ENCODE measurements at places on chromosomes 3 and 15.

- no peak for DNase-seq
Measured at GRCh38 chr15:70210076-70210475, 112.4 kb upstream of the TLE3 start.

DNA sequence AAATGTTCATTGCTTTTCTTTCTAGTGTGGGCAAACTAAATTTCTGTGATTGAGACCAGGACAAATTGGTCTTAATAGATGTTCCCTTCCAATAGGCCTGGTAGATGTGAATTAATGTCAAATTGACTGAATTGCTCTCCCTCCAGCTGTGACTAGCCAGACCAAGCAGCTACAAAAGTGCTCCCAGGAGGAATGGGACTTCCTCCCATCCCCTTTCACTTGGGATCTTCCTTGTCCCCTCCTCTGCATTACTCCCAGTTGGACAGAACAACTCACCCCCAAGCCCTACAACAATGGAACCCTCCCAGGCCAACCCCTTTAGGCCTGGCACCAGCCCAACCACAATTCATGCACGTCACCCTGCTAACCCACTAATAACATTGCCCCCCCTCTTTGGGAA, 19.6 kb upstream of the ZKSCAN7 start:
- no peak for DNase-seq

GRCh38 chr15:40875991-40876730, 2.1 kb upstream of the RHOV start:
- no peak for DNase-seq

DNA sequence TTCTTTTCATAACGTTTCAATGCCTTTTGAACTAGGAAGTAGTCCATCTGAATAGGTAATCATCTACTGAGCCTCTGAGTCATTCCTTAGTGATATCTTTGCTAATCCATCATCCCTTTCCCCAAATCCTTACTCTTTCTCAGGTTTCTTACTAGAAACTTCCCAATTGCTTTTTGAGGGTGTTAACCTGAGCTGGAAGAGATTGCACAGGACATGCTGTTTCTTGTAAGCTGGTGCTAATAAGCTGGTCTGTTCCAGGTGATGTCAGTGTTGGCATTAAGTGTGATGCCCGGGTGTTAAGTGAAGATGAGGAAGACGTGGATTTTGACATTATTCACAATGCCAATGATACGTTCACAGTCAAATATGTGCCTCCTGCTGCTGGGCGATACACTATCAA, 101.0 kb downstream of the DNASE1L3 start:
- DNase-seq: no peak

GRCh38 chr3:127800508-127800907, 21.8 kb downstream of the MGLL start:
- no peak for DNase-seq

GRCh38 chr15:86572368-86572841, 492.7 kb downstream of the AGBL1 start:
- DNase-seq: no peak

- no peak for DNase-seq
Measured at GRCh38 chr15:83250781-83251180, 33.7 kb downstream of the BNC1 start.

DNA sequence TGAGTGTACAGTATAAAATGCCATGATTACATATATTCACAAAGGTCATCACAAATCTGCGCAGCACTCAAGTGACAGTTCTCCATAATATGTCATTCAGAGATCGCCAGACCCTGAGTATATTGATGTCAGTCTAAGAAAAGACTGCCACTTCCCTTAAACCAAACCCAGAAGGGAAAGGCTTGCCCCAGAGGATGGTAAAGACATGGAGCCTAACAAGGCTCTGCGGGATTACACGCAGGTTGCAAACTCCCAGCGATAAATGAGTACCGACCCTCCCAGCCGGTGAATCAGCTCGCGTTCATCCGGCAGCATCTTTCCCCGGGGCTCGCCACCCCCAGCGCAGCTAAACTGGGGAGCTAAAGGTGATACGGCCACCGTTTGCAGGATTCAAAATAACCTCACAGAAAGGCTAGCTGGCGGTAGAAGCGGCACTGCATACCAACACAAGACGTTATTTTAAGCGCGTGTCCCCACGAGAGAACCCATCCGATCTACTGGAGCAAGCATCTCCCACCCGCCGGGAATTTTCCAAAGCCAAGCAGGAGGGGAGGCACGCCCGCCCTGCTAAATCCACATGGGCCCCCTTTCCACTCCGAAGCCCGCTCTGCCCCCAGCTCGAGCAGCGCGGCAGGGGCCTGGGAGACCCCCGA, 643 bp downstream of the MYO5A start:
- DNase-seq: no peak

DNA sequence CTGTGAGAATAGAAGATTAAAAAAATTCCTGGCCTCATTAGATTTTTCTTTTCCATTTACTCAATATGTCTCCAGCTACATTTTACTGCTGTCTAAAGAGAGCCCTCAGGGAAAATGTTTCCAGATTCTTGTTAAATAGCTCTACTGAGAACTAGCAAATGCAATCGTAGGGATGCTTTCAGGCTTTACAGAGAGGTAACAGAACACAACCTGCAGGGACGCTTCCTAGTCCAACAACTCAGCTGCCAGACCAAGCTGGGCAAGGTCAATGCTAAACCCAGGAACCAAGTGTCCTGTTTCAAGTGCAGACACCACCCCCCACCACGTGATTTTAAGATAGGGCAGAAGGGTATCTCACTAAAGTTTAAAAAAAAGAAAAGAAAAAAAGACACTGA, 25.2 kb downstream of the ARHGEF3 start:
- DNase-seq: no peak

DNA sequence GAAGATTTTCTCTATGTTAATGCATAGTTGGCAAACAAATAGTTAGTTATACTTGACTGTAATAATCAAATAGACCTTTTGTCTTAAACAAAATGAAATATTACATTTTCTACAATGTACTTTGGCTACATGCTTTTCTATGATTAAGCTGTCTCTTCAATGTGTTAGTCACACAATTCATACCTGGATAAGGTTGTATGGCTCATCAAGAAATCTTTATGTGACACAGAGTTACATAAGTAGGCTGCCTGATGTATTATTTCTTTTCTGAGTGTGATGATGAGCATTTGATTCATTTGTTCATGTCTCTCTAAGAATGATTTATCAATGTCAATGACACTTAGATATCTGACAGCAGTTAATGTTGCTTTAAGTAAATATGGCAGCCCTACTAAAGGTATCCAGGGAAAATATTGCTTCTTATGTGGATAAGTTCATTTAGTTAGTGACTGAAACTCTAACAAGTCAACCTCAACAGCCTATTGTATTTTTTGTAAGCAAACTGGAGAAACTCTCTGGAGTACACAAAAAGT, 157.4 kb upstream of the SOX2 start:
- DNase-seq: no peak

DNA sequence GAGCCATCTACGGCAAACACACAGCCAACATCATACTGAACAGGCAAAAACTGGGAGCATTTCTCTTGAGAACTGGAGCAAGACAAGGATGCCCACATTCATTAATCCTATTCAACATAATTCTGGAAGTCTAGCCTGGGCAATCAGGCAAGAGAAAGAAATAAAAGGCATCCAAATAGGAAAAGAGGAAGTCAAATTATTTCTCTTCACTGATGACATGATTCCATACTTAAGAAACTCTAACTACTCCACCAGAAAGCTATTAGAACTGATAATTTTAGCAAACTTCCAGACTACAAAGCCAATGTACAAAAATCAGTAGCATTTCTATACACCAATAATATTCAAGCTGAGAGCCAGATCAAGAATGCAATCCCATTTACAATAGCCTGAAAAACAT, 17.3 kb upstream of the ENTPD3 start:
- no peak for DNase-seq

DNA sequence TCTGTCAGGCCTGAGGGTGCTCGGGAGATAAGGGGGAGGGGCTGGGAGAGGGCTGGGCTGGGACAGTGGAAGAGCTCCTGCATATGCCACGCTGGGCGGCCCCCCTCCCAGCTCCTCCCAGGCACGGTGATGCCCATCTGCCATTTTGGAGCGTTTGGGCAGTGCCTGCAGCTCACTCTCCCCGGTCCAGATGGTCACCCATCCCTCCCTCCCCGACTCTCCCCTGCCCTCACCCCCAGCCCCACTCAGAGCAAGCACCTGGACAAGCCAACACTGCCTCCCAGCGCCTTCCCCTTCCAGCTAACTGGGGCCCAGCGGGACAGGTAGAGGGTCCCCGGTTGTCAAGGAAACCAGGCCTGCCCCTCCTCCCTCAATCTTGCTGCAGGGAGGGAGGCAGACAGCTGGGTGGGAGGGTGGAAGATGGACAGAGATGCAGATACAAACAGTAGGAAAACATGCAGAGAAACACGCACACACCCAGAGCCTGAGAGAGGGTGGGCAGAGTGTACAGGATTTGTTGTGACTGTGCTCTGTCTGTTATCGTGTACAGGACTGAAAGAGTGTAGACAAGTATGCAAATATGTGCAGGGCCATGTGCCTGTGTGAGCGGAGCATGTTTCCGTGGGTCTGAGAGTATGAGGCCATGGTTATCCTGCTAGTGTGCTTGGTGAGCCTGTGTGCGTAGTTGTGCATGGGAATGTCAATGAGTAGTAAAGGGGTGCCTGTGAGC, 17.5 kb upstream of the CORO2B start:
- no peak for DNase-seq

DNA sequence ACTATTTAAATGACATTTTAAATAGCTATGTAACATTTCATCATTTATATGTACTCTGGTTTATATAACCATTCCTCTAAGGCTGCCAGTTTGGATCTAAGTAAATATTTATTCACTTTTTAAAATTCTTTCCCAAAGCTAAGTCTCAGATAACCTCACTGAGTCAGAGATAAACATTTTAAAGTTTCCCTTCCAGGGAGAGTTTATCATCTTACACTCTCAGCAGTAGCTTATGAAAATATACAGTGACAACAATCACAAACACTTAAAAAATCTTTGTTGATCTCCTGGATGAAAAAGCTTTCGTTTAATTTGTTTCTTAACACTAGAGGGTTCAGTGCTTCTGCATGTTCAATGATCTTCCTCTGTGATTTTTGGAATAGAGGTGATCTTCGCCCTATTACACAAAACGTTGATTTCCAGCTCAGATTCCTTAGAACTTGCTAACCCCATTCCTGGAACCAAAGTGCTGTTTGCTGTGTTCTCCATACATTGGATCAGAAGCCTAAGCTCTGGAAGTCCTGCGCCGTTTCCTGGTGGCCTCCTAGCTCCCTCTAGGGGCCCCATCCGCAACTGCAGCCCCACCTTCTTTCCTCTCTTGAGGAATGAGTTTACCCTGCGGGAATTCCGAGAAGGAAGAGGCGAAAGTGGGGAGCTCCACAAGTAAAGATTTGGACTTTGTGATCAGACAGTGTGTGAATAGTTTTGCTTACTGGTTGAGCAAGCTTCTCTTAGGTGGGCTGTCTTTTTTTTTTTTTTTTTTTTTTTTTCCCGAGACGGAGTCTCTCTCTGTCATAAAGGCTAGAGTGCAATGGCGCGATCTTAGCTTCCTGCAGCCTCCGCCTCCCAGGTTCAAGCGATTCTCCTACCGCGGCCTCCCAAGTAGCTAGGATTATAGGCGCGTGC, 29.3 kb upstream of the SACM1L start:
- DNase-seq: no peak

- DNase-seq: no peak
Measured at GRCh38 chr3:89049119-89049518, 58.3 kb upstream of the EPHA3 start.

DNA sequence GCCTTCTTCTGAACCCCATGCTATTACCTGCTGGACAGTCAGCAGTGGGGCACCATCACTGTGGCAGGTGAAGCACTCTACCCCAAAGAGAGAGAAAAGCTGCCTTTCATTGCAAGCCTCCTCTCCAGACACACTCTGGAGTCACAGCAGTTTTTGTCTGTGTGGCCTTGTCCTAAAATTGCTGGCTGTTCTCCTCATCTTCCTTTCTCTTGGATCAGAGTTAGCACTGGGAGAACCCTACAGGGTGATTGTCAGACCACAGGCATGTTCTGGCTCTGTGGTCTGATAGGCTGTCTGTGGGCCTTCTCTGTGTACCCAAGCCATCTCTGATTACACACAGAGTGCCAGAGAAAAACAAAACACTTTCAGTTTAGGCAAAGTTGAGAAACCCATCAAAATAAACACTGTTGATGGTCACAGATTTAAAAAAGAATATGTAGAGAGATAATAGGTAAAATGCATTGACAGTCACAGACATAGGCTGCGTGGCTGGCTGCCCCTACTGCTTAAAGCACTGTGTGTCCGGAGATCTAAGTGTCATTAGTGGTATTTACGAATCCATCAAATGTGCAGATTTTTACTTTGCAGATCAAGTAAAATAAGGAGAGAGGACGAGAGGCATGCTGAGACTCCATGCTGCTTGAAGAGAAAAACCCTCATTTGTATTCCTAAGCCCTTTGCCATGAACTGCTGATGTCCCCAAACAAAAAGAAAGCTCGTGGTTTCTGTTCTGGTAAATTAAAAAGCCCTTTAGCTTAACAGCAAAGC, 689.9 kb downstream of the TUSC7 start:
- DNase-seq: no peak

GRCh38 chr15:82135638-82136037, 89.8 kb upstream of the MEX3B start:
- no peak for DNase-seq

DNA sequence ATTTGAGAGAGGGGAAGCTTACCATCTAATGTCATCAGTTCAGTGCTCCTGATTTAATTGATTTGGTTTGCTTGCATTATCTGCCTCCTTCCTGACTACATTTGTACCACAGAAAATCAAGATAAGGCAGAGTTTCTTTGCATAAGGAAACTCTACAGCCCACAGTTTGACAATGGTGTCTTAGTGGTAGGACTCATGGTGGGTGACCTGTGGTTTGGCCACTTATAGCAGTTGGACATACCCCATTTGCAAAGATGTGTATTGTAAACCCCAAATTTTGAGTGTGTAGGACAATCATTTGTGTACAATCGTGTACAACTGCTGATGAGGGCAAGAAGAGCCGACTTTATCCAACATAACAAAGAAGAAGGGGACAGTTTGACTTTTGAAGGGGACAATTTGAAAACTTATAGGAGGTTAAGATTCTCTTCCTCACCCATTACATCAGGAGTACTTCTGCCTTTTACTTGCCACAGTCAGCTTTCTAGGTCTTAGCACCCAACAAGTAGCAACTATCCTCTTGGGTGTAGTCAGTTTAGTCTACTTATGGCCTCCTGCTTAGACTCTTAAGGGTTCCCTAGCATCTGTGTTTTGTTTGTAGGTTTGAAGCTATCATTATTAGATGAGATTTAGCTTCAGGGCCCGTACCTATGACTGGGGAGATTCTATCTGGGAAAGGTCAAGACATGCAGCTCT, 6.2 kb downstream of the TGFBR2 start:
- DNase-seq: no peak

GRCh38 chr3:129605203-129605921, 1.1 kb downstream of the PLXND1 start:
- no peak for DNase-seq

DNA sequence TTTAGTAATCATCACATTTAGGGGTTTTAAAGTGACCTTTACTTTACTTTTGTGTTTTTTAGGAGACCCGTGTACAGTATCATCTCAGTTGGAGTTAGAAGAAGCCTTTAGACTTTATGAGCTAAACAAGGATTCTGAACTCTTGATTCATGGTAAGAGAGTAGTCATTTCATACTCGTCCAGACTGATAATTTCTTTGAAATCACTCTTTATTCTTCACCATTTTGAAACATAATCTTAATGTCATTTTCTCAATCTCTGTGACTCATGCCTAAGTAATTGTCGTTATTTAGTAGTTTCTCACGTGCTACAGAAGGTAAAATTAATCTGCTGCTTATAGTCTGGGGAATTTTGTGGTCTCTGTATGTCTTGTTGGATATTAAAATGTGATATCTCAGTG, 37.7 kb downstream of the PRKCI start:
- DNase-seq: no peak

- DNase-seq: no peak
Measured at GRCh38 chr3:56291244-56291680, 177.0 kb downstream of the ERC2 start.
